CD4-positive, alpha-beta T cell (primary cell): ENCODE measurements at places on chromosomes 11 and 22.

- DNase-seq, result no peak
Observed at GRCh38 chr11:132050049-132050448, 679.6 kb downstream of the NTM start.

GRCh38 chr11:66950112-66950535, 8.1 kb downstream of the PC start:
- no peak for DNase-seq

GRCh38 chr11:18802381-18803257, 11.0 kb upstream of the PTPN5 start:
- DNase-seq, result no peak

DNA sequence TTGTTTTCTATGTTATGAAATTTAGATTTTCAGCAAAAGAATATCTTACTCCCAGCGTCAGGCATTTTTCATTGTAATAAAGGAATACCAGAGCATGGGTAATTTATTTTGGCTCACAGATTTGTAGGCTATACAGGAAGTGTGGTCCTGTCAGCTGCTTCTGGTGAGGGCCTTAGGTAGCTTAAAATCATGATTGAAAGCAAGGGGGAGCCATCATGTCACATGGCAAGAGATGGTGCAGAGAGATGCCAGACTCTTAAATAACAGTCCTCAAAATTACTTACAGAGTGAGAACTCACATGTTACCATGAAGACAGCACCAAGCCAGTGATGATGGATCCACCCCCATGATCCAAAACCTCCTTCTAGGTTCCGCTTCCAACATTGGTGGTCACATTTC, 825.0 kb upstream of the CHORDC1 start:
- DNase-seq, result no peak

DNA sequence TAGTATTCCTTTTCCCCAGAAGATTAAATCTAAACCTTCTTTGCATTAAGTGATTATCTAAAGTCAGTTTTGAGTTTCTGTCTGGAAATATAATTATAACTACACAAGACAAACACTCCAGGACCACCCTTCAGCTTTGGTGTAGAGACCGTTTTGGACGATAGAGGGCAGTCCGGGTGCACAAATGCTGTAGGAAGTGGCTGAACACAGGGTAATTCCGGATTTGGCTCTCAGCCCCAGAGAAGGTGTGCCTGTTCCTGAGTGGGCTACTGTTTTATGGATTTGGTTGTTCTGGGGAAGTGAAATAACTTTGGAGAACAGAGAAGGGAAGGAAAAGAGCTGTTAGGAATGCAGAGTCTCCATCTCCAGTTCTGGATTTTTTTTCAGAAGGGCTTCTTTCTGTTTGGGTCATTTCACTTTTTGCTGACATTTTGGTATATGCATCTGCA, 14.8 kb downstream of the EXT2 start:
- peak; percentile 55 for DNase-seq

DNA sequence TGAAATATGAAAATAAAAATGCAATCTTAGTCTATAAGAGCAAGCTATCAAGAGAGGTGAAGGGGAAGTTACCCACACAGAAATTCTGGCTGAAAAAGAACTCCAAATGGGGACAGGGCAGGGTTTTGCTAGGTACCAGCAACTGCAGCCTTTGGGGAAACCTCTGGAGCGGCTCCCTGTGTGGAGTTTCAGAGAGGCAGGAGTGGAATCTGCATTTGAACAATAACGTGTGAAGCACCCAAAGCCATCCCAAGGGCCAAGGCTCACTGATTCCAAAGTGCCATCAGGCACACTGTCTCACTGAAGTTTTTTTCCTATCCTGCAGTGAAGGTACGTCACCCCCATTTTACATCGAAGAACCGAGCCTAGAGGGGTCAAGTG, 87.8 kb downstream of the KCNC1 start:
- no peak for DNase-seq

GRCh38 chr11:123413636-123414035, 16.4 kb upstream of the GRAMD1B start:
- DNase-seq, result no peak

DNA sequence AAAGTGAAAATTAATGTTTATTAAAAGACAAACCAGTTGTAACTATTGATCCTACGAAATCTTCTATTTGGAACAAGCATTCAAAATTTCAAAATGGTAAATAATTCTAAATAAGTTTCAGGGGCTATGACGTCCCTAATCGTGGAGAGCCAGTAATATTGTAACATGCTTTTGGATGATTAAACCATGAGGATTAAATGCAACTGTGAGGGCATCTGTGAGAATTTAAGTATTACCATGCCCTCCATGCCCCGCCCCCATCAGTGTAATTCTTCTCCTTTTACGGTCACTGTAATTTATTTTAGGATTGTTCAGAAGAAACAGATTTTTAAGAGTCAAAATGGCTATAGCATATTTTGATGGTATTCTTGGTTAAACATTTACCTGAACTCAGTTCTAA, 133.2 kb downstream of the APOL5 start:
- DNase-seq, result no peak

GRCh38 chr11:30462421-30462820, 123.7 kb downstream of the MPPED2 start:
- DNase-seq, result no peak

GRCh38 chr11:121538054-121538453, 85.3 kb upstream of the SORL1-AS1 start:
- DNase-seq, result no peak

- no peak for DNase-seq
Observed at GRCh38 chr22:38700270-38700788, 414 bp downstream of the JOSD1 start.

DNA sequence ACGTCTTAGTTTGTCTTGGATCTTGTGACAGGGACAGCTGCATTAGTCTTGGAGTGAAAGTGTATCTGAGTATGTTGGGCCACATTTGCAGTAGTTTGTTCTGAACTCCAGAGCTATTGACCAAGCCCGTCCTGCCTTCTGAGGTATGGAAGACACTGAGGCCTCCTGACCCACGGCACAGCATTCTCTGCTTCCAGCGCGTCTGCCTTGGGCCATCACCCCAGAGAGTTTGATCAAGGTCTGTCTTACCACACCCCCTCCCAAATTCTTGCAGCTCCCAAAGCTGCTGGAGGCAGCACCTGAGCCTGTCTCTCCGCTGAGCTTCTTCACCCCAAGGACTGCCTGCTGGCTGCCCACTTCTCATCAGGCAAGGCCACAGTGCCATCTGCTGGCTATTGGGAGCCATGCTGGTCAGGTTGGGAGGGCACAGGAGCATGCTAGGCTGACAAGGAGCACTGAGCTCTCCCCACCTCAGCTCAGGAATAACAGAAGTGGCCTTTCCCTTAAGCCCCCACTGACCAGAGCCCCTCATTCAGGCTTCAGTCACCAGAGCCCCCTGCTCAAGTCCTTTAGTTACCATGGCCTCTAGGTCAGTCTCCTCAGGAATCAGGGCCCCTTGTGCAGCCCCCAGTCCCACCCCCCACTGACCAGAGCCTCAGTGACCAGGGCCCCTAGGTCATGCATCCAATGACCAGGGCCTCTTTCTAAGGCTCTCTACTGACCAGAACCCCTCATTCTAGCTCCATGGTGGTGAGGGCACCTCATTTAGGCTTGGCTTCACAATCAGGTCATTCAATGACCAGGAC, 27.2 kb upstream of the SMPD1 start:
- peak; percentile 77 for DNase-seq

GRCh38 chr11:132523929-132524328, 1008.4 kb downstream of the OPCML start:
- DNase-seq, result no peak

DNA sequence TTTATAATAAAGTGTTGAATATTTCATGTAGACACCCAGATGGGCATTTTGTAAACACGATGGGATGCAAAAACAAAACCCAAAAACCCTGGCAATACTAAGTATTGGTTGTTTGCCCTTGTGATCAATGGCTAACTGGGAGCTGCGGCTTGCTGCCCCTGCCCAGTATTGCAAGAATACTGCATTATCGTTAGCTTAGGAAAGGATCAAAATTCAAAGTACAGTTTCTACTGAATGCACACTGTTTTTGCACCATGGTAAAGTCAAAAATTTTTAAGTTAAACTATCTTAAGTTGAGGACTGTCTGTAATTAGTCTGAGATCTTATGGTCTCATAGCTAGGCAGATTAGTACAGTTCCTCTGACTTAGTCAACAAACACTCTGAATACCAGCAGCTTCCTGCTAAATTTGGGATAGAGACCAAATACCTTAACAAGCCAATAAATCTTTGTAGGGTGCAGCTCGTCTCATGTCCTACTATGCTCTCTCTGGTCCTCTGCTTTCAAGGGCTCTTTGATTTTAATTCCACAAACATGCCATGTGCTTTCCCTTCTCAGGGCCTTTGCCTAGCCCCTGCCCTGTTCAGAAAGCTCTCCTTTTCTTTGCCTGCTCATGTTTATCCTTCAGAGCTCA, 4.0 kb downstream of the CCDC90B start:
- DNase-seq, result no peak

DNA sequence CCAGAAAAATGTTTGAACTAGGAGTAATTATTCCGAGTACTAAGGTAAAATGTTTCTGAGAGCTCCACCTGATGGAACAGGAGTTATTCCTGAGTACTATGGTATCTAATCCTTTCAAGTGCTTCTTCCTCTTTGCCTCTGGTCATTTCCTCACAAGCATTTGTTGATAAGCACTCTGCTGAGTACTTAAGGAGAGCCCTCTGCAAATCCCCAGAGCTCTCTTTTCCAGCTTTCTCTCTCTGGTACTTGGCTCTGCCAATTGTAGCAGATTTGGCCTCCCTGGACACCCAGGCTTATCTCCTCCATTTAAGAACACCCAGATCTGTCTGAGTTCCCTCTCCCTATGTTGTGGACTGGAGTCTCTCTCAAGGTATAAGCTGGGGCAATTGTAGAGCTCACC, 457.0 kb downstream of the MN1 start:
- no peak for DNase-seq

DNA sequence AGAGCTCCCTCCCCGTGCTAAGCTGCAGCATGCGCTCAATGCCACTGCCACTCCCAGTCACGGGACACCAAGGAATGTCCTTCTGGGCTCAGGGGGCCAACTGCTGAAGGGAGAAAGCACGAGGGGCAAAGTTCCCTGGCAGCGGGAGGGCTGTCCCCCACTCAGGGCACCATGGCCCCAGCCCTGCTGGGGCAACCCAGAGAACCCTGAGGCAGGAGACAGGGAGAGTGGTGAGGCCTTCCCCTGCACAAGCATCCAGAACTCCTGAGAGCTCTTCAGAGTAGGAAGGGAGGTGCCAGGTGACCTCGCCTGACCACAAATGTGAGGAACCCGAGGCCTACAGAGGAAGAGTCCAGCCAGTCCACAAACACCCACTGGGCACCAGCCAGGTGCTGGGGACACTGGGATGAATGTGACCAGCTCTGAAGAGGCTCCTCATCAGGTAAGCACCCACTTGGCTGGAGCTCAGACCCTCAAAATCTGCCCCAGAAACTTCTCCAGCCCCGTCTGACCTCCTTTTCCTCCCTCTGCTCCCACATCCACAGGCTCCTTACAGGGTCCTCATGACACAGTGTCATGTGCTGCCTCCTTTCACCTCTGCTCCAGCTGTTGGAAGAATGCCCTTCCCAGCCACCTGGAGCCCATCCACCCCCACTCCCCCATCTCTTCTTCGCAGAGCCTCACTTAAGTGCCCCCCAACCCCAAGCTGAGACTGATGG, 15.6 kb downstream of the GDPD5 start:
- DNase-seq, result no peak

DNA sequence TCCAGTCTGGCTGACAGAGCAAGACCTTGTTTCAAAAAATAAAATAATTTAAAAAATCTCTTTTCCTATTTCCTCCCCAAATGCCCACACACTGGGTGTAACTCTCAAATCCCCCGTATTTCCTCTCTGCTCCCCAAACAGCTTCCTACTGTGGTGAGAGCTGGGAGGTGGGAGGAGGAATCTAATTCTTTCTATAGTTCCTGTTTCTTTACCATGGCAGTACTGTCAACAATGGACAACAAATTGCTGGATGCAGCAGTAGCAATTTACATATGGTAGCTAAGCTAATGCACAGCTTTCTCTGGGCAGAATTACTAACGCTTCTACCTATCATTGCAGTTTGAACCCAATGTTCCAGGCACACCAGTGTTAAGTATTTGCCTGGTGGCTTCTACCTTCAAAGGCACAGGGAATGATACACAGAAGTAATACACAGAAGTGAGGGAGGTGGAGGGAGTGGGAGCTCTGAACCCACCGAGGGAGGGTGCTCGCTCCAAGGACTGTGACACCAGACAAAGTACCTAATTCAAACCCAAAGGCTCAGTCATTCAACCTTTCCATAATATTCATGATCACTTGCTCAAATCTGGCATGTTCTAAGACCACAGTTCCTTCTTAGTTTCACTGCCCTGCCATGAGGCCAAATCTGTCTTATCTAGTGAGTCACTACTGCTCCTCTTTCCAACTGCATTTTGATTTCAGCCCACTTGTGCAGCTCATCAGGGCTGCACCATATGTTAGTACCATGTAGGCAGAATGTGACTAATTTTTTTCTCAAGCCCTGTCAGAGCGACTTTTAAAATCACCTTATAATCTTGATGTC, 37.9 kb downstream of the CELF1 start:
- DNase-seq, result no peak

DNA sequence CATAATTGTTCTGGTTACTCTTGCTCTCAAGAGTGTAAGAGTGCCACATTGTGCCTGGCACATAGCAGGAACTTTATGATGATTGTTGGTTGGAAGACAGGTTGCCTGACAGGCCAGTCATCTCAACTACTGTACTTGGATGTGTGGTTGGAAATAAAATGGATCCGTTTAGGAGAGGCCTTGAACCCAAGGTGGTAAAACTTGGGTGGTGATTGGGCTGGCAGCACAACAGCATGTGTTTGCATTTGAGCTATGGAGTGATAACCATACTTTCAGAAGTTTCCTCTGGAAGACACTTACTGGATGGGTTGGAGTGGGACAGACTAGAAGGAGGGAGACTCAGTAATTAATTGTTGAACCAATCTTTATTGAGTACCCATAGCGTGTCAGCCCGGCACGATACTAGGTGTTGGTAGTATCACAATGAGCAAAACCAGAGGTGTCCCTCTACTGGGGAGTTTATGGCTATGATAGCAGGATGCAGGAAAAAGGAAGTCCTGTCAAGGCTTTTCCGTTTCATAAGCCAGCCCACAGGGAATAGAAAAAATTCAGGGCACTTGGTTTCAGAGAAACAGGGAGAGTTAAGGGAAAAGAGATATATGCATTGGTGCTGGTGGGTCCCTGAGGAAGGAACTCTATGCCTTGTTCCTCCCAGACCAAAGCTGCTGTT, 3.1 kb upstream of the TMEM109 start:
- DNase-seq, result no peak

DNA sequence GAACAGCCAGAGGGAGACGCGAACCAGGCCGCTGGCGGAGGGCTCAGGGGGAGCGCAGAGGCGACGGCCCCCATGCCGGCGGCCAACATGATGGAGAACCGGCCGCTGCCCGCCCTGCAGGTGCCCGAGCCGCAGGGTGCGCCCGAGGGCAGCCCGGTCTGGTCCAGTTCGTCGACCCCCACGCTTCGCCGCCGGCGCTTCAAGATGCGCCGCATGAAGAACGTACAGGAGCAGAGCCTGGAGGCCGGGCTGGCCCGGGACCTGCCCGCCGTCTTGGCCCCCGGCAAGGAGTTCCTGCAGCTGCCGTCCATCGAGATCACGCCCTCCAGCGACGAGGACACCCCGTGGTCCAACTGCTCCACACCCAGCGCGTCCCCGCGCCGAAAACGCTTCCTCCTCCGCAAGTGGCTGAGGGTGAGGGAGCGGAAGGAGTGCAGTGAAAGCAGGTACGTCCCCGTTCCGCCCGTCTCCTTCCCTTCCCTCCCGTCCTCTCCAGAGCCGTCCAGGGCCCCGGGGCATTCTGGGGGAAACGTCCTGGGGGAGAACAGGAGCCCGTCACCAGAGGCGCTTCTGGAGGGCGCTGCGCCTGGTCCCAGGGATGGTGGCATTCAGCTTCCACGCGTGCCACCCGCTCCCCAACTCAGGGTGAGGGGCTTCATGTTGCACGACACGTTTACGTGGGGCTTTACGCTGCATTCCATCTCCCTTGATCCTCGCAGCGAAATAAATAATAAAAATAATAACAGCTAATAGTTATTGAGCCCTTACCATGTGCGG, 840 bp downstream of the GRAMD1B start:
- peak; percentile 40 for DNase-seq
